Stimulated activated CD4-positive, alpha-beta T cell treated with anti-CD3 and anti-CD28 coated beads, Interleukin-2, amount 100 ng/mL, for 48 hours (primary cell): ENCODE measurements at places on chromosomes 1 and 21.
A peak's percentile ranks its signal among the peaks of the same experiment; 100 is the strongest.

DNA sequence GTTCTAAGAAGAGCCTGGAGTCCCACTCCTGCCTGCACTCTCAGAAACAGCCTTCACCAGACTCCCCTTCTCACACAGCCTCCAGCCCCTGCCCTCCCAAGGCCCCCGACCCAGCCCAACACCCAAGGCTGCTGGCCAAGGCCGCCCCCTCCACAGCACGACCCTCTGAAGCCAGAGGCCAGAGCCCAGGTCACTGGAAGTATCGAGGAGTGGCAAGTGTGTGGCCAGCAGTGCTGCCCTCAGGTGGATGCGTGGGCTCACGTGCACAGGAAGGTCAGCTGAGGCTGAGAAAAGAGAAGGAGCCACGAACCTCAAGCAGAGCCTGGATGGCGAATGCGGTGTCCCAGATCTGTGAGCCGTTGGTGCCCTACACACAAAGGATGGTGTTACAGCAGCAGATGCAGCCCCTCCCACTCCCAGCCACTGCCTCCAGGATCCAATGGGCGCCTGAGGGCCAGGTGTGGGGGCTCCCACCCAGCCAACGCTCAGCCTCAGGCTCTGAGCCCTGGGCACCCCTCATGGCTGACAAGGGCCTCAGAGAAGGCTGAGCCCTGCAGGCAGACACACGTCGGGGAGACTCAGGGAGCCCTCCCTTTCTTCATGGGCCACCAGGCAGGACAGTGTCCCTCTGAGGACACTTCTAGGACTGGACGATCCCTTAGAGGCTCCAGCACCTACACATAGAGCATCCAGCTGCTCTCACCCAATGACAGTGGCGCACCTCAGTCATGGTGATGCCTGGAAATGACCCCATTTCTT is 18.0 kb downstream of the LSS start:
- DNase-seq: no peak

GRCh38 chr1:17875171-17875881 is 120.2 kb downstream of the ACTL8 start:
- DNase-seq: no peak

GRCh38 chr21:42905195-42905594 is 12.1 kb downstream of the NDUFV3 start:
- no peak for DNase-seq

DNA sequence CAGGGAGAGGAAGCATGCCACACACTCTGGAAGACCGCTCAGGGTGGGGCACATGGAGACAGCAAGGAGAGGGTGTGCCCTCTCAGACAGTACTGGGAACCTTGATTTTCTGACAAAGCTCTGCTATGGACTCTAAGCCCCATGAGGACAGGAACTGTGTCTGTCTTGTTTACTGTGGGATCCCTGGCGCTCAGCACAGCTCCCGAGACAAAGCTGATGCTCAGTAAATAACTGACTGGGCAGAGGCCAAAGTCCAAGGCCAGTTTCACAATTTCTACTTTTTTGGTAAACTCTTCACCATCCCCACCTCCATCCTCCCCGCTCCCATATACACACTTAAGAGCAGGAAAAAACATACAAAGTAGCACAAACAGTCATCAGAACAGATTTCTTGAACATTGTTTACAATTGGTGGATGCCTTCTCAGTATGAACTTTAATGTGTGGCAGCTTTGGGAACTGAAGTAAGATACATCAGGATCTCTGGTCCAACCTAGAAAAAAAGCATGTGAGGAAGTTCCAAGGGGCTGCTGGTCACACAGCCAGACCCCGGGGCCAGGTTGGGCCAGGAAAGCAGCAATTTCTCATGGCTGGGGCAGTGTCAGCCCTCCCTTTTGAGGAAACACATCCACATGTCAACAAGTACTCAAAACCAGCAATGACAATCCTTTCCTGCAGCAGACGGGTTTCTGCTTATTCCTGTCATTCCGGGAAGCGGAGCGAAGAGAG is 5.6 kb upstream of the AHCYL1 start:
- DNase-seq: no peak

DNA sequence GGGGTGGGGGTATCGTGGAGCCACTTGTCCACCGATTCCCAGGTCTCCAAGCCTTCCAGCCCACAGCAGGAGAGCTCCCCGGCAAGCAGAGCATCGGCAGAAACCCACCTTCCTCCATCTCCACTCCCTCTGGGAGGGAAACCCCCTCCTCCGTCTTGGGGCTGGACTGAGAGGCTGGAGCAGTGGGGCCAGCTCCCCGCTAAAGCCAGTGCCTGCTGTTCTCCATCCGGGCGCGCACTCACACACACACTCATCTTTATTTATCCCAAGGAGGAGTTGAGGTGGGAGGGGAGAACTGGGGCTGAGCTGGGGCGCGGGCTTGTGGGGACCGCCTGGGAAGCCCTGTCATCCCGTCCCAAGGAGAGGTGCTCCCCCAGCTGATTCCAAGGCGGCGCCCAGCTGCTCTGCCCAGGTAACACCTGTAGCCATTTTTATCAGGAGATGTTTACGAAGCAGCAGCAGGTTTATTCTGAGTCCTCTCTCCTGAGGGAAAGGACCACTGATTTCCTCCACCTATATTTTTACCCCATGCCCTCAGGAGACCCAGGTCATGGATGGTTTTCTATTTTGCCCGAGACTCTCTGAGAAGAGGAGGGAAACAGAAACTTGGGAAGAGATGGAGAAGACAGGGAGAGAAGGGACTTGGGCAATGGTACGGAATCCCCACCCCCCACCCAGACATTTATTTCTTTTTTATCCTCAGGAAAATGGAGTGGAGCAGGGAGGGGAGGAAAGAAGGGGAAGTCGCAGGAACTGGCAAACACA is 2.1 kb downstream of the KCNN3 start:
- no peak for DNase-seq

DNA sequence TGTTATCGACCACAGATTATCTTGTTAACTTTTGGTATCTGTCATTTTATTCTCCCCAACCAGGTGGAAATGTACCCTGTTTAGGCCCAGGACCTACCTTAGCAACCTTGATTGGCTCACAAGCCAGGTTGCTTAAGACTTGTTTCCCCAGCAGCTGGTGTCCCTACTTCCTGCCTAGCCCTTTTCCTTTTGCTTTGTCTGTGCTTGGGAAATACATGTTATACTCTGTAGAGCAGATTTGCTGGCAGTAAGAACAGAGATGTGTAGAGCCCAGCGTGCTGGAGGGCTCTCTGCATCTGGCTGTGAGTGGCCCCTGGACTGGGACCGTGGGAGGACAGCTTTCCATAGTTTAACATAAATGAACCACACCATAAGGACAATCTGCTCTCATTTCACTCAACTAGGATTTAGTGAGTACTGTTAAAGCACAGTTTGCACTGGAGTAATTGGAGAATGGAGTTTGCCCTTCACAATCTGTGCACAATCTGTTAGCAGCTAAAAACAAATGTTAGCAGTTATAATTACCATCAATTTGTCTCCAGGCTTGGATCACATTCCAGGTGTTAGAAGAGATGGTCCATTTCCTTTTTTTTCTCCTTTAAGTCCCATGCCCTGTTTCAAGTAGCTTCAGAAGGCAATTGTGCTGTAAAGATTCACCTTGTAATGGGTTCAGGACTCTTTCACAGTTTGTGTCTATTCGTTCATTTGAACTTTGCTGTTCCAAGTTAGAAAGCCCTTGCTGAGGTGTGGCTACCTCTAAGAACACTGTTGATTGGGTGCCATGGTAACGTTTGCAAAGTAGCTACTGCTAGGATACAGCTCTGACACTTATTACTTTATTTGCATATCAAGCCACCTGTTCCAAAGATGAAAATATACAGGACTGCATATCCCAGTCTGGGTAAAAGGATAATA is at the start of gene APOBEC4:
APOBEC4 (minus strand) TSS at position 770 of the 915 bp plus-strand sequence. CDS start 4,535 bp downstream, outside the sequence.
- no peak for DNase-seq

GRCh38 chr1:185895208-185895900 is 161.2 kb downstream of the HMCN1 start:
- no peak for DNase-seq

DNA sequence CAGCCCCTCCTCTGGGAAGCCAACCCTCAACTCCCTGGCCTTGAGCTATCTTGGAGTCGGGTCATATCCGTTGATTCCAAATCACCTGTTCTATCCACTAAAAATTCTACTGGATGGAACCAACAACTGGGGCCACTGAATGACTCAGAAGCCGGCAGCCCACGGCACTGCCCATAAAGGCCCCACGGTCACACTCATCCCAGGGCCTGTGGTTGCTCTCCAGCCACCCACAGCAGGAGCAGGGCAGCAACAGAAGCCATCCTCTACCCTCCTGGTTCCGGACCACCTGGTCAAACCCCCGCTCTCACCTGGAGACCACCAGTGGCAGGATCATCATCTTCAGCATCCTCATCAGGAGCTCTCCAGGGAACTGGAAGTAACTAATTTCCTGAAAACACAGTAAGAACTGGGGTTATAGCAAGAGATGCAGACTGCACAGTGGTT is 8.4 kb downstream of the SLC1A7 start:
- no peak for DNase-seq

GRCh38 chr1:156053768-156054499 is at the start of gene UBQLN4:
TSS of gene UBQLN4 (minus strand) at chr1:156053798. CDS start at chr1:156053701, 97 bp downstream.
- DNase-seq: peak; percentile 77

GRCh38 chr1:86194491-86195034 is 38.0 kb upstream of the COL24A1 start:
- no peak for DNase-seq

DNA sequence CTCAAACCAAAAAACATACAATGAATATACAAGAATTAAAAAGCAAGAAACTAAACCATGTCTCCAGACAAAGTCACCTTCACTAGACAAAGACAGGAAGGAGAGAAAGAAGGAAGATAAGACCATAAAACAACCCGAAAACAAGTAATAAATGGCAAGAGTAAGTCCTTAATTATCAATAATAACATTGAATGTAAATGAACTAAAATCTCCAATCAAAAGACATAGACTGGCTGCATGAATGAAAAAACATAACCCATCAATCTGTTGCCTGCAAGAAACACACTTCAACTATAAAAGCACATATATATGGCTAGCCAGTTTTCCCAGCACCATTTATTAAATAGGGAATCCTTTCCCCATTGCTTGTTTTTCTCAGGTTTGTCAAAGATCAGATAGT is 100.8 kb upstream of the SAMSN1 start:
- no peak for DNase-seq

DNA sequence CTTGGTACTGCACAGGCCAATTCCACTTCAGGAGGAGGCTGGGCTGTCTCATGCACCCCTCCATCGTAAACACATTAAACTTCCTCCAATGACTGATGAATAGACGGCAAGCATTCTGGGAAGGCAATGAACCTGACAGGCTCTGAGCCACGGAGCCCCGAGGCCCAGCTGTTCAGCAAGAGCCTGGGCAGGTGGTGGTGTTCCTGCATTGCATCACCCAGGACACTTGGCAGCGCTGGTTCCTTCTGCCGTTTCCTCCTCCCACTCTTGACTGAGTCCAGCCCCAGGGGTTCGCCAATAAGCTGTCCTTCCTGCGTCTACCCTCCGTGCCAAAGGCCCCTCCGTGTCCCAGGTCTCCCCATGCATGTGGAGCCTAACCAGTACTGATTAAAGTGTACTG is 109.8 kb downstream of the JAK1 start:
- no peak for DNase-seq

GRCh38 chr1:109926662-109927300 is 16.1 kb downstream of the CSF1 start:
- no peak for DNase-seq

- no peak for DNase-seq
These were observed 437.0 kb downstream of the MATN1 start for GRCh38 chr1:30286241-30286987.

DNA sequence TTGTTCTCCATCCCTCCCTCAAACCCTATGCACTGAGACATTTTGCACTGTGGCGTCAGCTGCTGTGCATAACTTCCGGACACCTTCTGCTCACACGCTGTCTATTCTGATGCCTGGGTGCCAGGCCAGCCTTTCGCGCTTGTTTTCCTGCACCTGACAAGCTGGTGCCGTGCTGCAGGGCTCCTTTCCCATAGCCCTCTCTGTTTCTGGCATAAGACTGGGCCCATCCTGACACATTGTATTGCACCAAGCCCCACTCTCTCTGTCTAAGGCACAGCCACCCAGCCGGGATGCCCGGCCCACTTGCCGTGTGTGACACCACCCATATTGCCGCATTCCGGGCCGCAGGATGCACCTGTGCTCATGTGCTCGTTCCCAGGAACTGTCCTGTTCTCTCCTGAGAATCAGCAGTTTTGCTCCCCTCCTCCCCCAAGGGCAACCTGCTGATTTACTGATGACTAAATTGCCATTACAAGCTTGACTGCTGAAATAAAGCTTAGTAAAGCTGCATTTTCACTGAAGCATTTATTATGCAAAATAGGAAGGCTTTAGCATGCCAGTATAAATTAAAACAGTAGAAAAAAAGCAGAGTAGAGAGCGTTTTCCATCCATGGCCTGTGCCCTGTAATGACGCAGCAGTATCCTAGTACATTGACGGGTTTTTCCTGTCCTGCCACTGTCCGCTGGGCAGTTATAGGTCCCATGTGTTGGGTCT is 88.0 kb downstream of the CD247 start:
- DNase-seq: no peak

DNA sequence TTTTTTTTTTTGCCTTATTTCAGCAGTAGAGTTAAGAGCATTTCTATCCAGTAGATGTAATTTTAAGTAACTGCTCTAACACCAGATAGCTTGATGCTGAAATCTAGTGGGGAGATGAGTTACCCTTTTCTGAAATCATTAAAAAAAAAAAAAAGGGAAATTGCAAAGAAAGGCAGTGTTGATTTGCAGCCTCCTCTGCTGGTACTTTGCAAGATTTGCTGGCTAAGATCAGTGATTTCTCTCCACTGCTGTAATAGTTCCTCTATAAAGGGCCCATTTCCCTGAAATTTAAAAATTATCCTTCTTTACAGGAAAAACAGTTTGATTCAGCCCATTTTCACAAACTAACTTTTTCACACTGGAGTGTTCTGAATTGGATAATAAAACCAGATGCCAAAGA is 120.6 kb downstream of the PTBP2 start:
- no peak for DNase-seq

DNA sequence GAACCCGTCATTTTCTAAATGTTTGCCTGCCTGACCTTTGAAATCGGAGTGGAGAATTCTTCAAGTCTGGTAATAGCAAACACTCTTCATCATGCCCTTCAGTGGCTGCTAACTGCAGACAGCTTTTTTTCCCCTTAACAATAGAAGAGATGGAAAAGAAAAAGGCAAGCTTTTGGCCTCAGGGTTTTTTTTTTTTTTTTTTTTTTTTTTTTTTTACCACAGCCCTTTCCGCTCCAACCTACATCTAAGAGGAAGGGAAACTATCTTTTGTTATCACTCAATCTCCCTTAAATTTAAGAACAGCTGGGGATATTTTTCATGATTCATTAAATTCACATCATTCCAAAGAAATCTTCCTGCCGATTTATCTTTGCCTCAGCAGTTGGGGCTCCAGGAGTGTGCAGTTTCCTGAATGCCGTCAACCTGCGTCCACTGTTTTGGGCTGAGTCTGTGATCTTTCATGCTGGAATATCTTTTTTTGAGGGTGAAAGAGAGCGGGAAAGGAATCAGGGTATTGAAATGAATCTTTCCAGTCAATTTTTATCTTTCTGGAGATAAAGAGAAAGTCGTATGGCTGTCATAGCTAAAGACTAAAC is 144.5 kb upstream of the SMYD2 start:
- DNase-seq: no peak

DNA sequence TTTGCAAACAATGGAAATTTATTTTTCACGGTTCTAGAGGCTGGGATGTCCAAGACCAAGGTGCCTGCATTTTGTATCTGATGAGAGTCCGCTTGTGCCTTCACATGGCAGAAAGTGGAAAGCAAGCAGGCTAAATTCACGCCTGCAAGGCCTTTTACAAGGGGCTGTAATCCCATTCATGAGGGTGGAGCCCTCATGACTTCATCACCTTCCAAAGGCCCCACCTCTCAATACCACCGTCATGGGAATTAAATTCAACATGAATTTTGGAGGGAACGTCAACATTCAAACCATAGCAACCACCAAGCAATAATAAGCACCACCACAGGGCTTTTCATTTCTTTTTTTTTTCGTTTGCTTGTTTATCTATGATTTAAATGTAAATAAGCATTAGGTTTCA is 115.3 kb downstream of the C1orf21 start:
- no peak for DNase-seq
